ENCODE measurements at places on chromosomes 1 and 21.

- DNase-seq = no peak
Measured at GRCh38 chr21:41953249-41953830, 478 bp downstream of the C2CD2 start.

DNA sequence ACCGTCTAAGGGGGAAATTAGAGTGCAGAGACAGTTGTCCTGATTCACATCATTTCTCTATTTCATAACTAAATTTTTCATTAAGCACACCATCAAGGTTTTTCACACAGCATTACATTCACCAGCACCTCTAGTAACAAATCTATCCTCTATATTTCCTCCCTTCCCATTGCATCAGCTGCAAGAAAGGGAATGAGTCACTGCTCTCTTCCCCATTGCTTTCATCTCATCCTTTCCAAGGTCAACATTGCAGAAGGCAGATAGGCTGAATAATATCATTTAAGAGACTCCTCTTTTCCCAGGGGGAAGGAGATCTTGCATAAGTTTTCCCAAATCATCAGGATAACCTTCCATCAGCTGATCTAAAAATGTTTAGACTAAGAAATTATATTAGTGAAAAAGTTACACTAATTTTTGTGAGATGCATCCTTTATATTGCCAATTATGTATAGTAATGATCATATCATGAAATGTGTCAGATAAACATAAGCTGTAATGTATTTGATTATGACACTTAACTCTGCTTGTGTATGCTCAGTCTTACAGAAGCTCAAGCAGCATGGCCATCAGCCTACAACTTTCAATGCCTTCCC lies 4.3 kb downstream of the INTS7 start:
- DNase-seq = no peak

DNA sequence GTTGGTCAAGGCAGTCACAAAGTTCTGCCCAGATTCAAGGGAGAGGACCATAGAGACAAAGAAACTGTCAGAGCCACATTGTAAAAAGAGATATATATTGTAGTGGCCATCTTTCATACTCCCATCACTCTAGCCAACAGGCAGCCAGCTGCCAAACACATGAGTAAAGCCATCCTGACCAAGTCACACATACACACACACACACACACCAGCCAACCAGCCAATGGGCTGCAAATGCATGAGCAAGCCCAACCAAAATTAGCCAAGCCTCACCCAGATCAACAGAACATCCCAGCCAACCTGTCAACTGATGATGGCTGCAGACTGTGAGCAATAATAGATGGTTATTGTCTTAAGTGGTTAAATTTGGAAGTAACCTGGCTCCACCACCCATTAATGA lies 120.7 kb downstream of the SEC16B start:
- no peak for DNase-seq

DNA sequence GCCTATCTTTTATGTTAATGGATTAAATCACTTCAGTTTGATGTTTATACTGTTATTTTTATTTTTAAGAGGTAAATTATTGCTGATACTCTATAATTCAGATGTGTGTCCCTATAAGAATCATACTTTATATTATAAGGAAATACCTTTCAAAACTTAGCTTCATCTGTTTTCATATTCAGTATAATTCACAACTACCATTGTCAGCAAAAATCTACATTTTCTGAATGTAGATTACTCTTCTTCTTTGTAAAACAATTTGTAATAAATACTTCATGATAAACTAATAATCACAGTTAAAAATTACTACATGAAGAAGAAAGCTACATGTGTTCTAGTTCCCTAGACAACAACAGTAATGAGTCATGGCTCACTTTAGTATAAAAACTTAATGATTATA lies 115.4 kb upstream of the SERTAD4 start:
- DNase-seq = no peak

GRCh38 chr21:37061926-37062592 lies 10.8 kb downstream of the PIGP start:
- peak; percentile 8 for DNase-seq

GRCh38 chr21:29675451-29675850 lies 264.3 kb downstream of the GRIK1 start:
- no peak for DNase-seq

- no peak for DNase-seq
Measured at GRCh38 chr21:42785666-42786427, 93.5 kb downstream of the WDR4 start.

DNA sequence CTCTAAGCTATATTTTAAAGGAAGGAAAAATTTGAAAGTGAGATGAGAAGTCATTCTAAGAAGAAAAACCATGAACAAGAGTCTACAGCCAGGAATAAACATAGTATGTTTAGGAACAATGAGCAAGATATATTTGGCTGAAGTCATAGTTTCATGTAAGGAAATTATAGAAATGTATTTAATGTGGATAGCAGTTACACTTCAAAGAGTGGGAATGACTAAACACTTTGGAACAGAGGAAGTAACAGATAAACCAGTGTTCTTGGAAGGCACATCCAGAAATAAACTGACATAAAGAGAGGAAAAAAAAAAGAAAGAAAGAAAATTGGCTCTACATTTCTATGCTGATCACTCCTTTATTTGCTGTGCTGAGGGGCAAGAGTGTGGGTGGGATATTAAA lies 18.0 kb downstream of the C8A start:
- no peak for DNase-seq

DNA sequence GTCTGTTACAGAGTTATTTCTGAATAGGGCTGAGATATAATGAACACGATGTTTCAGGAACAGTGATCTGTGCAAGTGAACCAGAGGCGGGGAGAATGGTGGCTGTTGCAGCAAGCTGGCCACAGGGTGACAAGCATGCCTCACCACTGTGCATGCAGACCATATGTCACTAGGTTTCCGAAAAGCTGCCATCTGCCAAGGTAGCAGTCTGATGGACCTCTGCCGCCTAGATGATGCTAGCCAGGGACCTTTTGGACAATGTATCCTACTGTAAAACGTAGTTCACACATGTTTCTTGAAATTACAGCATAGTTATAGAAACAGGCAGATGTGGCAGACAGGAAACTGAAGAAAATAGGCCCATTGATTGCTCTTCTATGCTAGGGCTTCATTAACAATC lies 204.2 kb upstream of the RRP15 start:
- DNase-seq = no peak

DNA sequence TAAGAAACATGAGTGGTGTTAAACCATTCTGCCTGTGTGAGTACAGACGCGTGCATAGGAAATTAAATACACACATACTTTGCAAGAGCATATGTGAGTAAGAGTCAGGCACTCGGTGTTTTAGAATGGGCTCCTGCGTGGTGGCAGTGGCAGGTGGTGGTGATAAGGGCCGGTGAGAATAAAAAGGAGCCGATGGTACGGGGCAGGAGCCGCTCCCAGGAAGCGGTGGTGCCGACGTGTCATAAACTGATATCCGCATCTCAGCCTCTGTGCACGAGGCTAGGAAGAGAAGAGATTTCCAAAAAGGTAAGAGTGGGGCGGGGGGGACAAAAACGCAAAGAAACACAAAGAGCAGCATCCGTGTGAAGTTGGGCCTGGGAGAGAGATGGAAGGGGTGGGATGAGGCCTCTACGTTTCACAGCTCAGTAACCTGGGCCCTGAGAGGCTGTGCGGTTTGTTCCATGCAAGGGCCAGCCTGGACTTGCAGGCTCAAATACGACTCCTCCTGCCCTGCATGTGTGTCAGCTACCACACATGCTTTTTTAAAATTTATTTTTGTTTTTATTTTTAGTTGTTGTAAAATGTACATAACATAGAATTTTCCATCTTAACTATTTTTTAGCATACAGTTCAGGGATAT lies 127.7 kb upstream of the COL6A1 start:
- DNase-seq = no peak

GRCh38 chr1:53601031-53601745 lies 137.8 kb downstream of the GLIS1 start:
- no peak for DNase-seq

- DNase-seq = no peak
Measured at GRCh38 chr1:18895317-18895716, 7.0 kb downstream of the ALDH4A1 start.

DNA sequence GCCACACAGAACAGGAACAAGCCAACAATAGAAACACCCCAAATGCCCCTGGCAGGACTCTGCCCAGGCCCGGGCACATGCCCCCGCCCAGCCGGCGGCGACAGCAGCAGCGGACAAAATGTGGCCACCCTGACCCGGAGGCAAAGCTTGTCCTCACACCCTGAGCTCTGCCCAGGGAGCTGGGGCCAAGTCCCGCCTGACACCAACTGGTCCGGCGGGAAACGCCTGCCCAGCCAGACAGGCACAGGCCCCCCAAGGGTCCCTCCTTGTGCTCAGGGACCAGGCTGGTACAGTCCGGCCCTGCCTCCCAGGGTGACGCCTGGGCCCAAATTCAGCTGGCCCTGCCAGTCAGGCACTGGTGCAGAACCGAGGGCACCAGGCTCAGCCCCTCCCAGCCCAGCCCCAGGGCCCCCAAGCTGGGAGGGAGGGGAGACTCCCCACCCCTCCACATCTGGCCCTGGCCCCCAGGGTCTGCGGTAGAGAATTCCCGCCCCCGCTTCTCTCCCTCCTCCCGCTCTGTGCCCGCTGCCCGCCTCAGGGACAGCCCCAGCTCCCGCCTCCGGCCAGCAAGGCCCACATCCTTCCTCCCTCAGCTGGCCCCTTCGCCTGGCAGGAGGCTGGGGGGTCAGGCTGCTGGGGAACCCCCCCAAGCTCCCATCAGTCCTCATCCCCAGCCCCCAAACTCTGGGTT lies 2.0 kb downstream of the AHDC1 start:
- DNase-seq = peak; percentile 38
